HCT116 (cell line): ENCODE measurements at places on chromosomes 16 and 17. TPM values are rescaled to one million over a fixed set of nuclear protein-coding genes. Genes with fewer than 3 reads are reported as not detected.
A peak's percentile ranks its signal among the peaks of the same experiment; 100 is the strongest.

DNA sequence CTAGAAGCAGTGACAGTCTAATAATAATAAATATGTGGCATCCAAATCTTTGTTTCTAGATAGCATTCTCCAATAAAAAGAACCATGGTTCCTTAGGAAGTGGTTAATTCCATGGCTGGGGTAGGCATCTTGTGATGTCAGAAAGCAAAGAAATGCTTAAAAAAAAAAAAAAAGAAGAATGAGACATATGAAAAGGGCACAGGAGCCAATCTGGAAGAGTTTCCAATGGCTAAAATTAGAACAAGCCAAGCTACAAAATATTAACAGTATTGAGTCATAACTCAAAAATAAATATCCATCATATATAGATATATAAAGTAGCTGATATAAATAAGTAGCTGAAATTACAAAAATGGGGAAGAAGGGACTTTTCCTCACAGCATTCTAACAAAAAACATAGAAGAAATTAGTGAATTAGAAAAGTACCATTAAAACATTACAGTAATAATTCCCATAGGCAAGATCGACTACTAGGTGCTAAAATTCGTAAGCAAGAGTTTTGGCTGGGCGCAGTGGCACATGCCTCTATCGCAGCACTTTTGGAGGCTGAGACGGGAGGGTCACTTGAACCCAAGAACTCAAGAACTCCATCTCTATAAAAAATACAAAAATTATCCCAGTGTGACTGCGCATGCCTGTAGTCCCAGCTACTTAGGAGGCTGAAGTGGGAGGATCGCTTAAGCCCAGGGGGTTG, 111.3 kb downstream of the TRIM37 start:
- no peak overlapping the region for H3K4me3 ChIP-seq
- H3K36me3 ChIP-seq, result peaks cover 14% of the 10 kb centered on the region; the same call in 1 of the 2 replicates
- peaks cover 4% of the 10 kb centered on the region; the same call in 1 of the 2 replicates for H3K4me1 ChIP-seq
- no peaks in the 10 kb centered on the region for H3K27me3 ChIP-seq
- H3K27ac ChIP-seq, result no peak overlapping the region
- no peak for DNase-seq

The EDC4 gene
- total RNA-seq, result 100 TPM

The TEX19 gene
- 2.1 TPM for total RNA-seq

GRCh38 chr17:66310528-66311148, 8.2 kb downstream of the PRKCA start:
- no peak for DNase-seq
- no peaks in the 10 kb centered on the region for H3K4me1 ChIP-seq
- H3K4me3 ChIP-seq, result no peak overlapping the region
- no peak overlapping the region for H3K27ac ChIP-seq

The MT1A gene
- total RNA-seq, result not detected

GRCh38 chr16:46620266-46621005, 743 bp downstream of the SHCBP1 start:
- H3K4me1 ChIP-seq, result peaks cover 11% of the 10 kb centered on the region
- no peak for DNase-seq
- no peaks in the 10 kb centered on the region for H3K27me3 ChIP-seq
- H3K4me3 ChIP-seq, result peak overlapping the region; percentile 87

The UMOD gene
- total RNA-seq, result not detected

GRCh38 chr16:69402439-69402838, 16.6 kb upstream of the TERF2 start:
- no peak for DNase-seq
- no peaks in the 10 kb centered on the region for H3K36me3 ChIP-seq
- no peaks in the 10 kb centered on the region for H3K27me3 ChIP-seq
- H3K27ac ChIP-seq, result peak overlapping the region; percentile 99

GRCh38 chr17:39177256-39177655, 11.3 kb upstream of the ARL5C start:
- H3K27me3 ChIP-seq, result no peaks in the 10 kb centered on the region
- peaks cover 6% of the 10 kb centered on the region for H3K36me3 ChIP-seq
- peak; percentile 39 for DNase-seq
- no peak overlapping the region for H3K4me3 ChIP-seq
- H3K27ac ChIP-seq, result no peak overlapping the region; the same call in 1 of the 2 replicates

The CLEC18C gene
- total RNA-seq, result 0.59 TPM

DNA sequence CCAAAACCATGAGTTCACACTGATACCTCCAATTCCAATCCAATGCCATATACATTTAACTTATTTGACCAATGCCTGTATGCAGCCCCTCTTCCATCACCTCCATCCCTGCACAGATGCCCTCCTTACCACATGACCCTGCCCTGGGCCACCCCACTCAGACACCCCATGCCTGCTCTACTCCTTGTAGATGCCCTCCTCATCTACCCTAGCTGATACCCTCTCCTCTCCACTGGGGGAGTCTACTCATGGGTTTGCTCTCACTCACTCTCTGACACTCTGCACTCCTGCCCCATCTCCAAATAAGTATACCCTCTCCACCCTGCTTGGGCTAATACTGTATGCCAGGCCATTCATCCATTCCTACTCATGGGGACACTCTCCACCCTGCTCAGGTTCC, 16.0 kb upstream of the CMTM4 start:
- H3K27ac ChIP-seq, result no peak overlapping the region
- H3K36me3 ChIP-seq, result no peaks in the 10 kb centered on the region
- H3K4me1 ChIP-seq, result no peaks in the 10 kb centered on the region
- H3K27me3 ChIP-seq, result no peaks in the 10 kb centered on the region
- no peak for DNase-seq

DNA sequence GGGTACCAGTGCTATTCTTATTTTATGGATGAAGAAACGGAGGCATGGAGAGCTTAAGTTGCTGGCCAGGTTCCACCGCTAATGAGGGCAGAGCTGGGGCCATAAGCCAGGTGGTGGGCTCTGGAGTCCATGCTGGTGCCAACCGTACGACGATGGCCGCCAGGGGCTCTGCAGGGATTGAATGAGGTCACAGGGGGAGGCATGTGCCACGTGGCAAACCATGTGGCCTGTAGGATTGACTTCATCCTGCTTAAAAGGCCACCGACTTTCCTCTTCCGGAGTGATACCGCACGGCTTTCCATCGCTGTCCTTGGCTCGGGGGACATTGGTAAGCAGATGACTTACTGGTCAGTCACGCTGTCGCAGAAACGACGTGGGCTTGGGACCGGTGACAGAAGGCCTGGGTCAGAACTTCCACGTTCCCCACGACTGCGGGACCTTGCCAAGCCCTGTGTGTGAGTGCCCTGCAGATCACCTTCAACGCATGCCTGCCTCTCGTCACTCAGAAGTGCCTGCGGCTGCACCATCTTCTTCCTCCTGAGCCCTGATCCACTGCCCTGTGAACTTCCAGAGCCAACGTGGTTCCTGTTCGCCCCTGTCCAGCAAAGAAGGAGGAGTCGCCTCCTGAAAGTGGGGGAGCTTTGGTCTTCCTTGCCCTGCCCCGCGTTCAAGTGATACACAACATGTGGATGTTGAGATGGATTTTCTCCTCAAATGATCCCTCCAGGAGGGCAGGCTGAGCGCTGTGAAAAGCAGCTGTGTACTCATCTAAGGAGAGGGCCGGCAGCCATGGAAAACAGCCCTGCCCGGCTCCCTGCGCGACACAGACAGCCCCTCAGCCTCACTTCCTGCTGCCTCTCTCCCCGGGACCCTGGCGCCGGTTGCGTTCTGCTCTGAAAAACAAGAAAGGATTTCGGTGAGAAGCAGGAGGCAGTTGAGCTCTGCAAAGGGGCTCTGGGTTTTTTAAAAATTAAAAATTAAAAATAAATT, 176.7 kb downstream of the C16orf95 start:
- H3K4me3 ChIP-seq, result no peak overlapping the region
- H3K27ac ChIP-seq, result no peak overlapping the region
- H3K4me1 ChIP-seq, result peaks cover 7% of the 10 kb centered on the region

DNA sequence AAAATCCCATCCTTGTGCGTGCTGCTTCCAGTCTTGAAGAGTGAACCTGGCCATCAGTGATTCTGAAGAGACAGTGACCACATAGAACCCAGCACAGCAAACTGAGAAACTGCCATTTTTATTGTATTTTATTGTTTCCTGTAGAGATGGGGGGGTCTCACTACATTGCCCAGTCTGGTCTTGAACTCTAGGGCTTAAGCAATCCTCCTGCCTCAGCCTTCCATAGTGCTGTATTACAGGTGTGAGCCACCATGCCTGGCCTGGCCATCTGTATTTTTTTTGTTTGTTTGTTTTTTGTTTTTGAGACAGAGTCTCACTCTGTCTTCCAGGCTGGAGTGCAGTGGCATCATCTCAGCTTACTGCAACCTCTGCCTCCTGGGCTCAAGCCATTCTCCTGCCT, 13.9 kb downstream of the CENPV start:
- H3K4me1 ChIP-seq, result peaks cover 2% of the 10 kb centered on the region
- no peak for DNase-seq
- H3K4me3 ChIP-seq, result no peak overlapping the region

The TBC1D3H gene
- not detected for total RNA-seq

The TLCD2 gene
- total RNA-seq, result 1.8 TPM

DNA sequence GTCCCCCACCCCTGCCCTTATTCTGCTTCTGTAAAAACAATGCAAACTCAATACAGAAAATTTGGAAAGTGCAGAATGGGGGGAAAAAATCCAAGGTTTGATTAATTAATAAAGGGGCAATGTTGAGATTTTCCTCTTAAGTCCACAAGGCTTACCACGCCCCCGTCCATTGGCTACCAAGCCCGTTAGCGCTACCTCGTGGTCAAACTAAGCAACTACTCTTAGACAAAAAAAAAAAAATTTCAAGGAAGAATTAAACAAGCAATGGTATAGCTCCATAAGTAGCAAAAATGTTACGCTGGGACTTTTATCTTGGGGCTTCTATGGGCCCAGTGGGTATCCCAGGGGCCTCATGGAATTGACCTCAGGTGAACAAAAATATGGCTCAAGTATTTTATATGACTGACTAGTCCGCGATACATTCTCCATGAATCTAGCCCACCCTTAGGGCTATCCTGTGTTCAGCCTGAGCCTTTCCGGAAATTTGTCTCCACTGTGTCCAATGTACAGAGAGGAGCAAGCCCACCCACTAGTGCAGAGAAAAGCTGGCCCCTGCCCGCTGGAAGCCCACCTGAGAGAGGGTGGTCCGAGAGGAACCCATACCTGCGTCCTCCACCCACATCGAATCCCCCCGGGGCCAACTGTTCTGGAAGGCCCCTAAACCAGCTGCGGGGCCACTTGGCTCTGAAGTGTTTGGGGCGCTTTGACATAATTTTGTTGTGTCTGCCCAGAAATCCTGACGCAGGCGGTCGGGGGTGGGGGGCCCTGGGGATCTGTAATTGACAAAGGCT, 19.1 kb upstream of the TEX2 start:
- H3K4me1 ChIP-seq, result peaks cover 10% of the 10 kb centered on the region
- H3K36me3 ChIP-seq, result no peaks in the 10 kb centered on the region
- no peaks in the 10 kb centered on the region for H3K27me3 ChIP-seq
- peak; percentile 86 for DNase-seq

The WIPI1 gene
- total RNA-seq, result 21.5 TPM

- no peak overlapping the region for H3K27ac ChIP-seq
- DNase-seq, result no peak
- H3K4me3 ChIP-seq, result no peak overlapping the region
- no peaks in the 10 kb centered on the region for H3K27me3 ChIP-seq
Observed at GRCh38 chr16:51129105-51129504, 22.0 kb downstream of the SALL1 start.

The FGF11 gene
- total RNA-seq, result 6.1 TPM

The CDYL2 gene
- total RNA-seq, result 0.10 TPM

DNA sequence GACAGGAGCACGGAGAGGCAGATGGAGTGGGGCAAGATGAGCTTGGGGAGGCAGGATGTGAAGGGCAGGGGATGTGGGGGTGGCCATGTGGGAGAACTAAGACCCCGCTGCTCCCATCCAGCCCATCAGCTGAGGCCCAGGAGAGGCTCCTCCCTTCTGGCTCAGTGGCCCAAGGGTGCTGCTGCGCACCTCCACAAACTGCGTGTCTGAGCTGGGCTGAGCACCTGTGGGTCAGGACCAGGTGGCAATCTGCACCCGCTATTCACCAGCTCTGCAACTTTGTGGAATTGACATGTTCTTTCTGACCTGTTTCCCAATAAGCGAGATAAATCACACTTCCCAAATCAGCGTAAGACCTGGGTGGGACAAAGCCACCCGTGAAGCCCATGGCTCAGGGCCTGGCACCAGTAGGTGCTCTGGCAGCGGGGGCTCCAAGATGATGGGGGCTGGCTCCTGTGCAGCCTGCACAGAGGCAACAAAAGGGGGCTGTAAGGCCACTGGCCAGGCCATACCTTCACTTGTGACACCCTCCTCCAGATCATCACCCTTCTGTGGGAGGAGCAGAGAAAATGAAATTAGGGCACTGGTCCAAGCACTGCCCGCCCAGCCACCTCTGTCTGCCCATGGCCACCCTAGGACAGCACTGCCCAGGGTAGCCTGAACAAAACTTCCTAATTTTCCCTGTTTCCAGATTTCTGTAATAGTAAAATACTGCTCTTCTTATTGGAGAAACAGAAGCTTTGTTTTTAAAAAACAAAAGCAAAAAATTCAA, 11.7 kb upstream of the SREBF1 start:
- no peak overlapping the region for H3K4me3 ChIP-seq
- H3K27ac ChIP-seq, result peak overlapping the region; percentile 80
- no peaks in the 10 kb centered on the region for H3K36me3 ChIP-seq
- DNase-seq, result no peak
- H3K27me3 ChIP-seq, result no peaks in the 10 kb centered on the region

- H3K4me1 ChIP-seq, result no peaks in the 10 kb centered on the region
- no peak overlapping the region for H3K4me3 ChIP-seq
- H3K27ac ChIP-seq, result no peak overlapping the region
- H3K27me3 ChIP-seq, result 0 out of 2 replicates have a peak, but pooled peaks cover 20% of the 10 kb centered on the region
Observed at GRCh38 chr17:6279659-6280058, 155.3 kb downstream of the AIPL1 start.

The NLE1 gene
- total RNA-seq, result 55.5 TPM

DNA sequence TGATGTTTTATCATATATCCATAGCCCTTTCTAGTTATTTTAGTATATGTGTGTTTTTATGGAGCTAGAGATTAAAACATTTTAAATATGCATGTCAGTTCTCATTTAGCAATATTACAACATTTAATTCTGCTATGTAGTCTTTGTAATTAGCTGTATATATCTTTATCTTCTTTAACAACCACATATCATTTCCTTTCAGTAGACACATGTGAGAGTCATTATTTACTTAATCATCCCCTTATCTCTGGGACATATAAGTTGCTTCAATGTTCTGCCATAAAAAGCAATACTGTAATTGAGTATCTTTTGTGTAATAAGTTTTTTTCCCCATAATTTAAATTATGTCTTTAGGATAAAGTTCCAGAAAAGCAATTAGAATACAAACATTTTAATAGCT, 52.0 kb upstream of the CLEC3A start:
- H3K27ac ChIP-seq, result no peak overlapping the region
- H3K4me3 ChIP-seq, result no peak overlapping the region
- H3K27me3 ChIP-seq, result peaks cover 17% of the 10 kb centered on the region

- no peak overlapping the region for H3K27ac ChIP-seq
- no peak overlapping the region for H3K4me3 ChIP-seq
- H3K27me3 ChIP-seq, result peaks cover 26% of the 10 kb centered on the region
- no peaks in the 10 kb centered on the region for H3K36me3 ChIP-seq
Observed at GRCh38 chr16:77584205-77584859, 138.0 kb upstream of the NUDT7 start.
